Activated T-helper 1 cell treated with Interleukin-2 at 50 U/mL for 16 hours (primary cell): ENCODE measurements at places on chromosomes 4 and X.

- DNase-seq, result no peak
Observed at GRCh38 chrX:148600581-148600980, 100.2 kb downstream of the AFF2 start.

DNA sequence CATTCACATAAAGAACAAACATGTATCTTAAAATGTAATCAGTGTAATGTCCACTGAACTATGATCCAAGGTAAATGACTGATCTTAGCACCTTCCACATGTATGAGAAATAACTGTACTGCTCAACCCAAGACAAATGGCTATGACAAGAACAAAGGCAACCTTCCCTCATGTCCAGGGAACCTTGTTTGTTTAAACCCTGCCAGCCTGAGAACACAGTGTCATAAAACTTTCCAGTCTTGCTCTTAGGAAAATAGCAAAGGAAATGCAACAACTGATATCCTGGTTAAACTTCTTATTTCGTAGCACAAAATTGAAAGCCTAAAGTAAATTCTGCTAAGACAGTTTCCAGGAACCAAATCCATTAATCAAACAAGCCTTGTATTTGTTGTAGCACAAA is 494.3 kb downstream of the IL15 start:
- no peak for DNase-seq

GRCh38 chrX:16160729-16161128 is 6.6 kb upstream of the MAGEB17 start:
- no peak for DNase-seq

DNA sequence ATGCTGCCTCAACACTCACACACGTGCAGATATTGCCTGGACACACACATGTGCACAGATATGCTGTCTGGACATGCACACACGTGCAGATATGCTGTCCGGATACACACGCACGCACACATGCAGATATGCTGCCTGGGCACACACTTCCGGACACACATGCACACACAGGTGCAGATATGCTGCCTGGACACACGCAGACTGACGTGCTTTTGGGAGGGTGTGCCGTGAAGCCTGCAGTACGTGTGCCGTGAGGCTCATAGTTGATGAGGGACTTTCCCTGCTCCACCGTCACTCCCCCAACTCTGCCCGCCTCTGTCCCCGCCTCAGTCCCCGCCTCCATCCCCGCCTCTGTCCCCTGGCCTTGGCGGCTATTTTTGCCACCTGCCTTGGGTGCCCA is 14.7 kb downstream of the FGFRL1 start:
- no peak for DNase-seq

DNA sequence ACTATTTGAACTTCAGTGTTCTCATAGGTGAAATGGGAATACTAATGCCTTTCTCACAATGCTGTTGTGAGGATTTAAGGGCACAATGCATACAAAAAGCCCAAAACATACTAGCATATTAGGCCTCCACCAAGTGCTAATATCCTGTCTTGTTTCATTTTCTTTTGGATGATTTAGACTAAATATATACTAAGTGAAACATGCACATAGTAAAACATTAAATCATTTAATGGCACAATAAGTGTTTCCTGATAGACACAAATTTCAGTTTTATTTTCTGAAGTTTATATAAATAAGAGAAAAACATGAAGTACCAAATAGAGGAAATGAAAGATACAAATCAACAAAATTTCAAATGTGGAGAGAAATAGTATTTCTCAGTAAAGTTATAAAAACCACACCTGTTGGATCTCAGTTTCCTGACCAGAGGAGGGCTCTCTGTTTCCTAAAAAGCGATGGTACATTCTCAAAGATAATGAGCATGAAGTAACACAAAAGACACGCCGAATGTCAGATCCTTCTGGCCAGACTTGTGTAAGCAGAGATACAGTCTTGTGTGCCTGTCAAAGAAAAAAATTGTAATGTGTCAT is 25.1 kb downstream of the DDX60 start:
- no peak for DNase-seq

- no peak for DNase-seq
Observed at GRCh38 chrX:11533199-11533651, 132.5 kb downstream of the ARHGAP6 start.

GRCh38 chrX:114889481-114889880 is 127.9 kb downstream of the IL13RA2 start:
- DNase-seq, result no peak

- DNase-seq, result no peak
Observed at GRCh38 chr4:39102297-39102696, 40.3 kb downstream of the KLHL5 start.

DNA sequence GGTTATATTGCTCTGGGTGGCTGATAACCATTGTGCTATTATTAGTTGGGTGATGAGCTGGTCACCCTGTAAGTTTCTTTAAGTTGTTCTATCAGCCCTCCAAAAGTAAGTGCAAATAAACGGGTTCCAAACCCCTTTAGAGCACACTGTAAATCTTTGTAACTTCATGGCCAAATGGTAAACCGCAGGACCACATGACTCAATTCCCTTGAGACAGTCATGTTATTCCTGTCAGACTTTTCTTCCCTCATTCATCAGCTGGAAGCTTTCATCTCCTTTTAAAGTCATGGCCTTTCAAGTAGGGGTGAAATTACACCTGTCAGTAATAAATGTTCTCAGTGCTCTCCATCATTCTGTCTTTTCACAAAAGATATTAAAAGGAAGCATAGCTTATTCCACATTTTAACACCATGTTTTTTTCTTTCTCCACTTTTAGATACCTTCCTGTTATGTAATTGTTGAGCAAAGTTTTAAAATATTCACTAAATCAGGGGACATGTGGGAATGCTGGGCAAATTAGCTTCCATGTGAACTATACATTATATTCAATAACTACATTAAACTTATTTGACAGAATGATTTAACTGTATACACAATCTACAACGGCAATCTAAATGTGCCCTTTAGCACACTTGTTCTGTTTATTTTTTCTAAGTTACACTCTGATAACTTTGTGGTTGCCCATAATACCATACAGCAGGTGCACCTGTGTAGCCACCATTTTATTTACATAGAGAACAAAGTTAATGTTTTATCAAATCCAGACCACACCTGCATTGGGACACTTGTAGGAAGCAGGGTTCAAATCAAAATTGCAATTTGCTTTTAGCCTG is 275.5 kb downstream of the CFAP299 start:
- DNase-seq, result no peak

DNA sequence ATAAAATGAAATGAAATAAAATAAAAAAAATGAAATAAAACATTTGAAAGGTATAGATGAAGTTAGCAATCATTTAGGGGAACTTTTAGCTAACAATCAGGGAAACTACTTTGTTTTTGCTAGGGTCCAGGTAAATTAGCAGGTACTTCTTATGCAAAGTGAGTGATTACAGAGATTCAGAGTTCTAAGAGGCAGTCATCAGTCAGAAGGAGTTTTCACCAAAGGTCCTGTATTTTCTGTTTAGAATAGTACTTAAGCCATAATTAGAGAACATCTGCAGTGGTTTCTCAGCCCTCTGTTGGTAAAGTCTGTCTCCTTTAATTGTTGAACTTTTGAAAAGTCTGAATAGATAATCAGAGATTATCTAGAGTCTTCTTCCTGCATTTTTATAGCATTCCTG is 50.6 kb downstream of the STIM2 start:
- DNase-seq, result no peak

- no peak for DNase-seq
Observed at GRCh38 chr4:100510551-100510950, 7.3 kb downstream of the EMCN start.

GRCh38 chr4:163447481-163447880 is 26.1 kb downstream of the TKTL2 start:
- no peak for DNase-seq

DNA sequence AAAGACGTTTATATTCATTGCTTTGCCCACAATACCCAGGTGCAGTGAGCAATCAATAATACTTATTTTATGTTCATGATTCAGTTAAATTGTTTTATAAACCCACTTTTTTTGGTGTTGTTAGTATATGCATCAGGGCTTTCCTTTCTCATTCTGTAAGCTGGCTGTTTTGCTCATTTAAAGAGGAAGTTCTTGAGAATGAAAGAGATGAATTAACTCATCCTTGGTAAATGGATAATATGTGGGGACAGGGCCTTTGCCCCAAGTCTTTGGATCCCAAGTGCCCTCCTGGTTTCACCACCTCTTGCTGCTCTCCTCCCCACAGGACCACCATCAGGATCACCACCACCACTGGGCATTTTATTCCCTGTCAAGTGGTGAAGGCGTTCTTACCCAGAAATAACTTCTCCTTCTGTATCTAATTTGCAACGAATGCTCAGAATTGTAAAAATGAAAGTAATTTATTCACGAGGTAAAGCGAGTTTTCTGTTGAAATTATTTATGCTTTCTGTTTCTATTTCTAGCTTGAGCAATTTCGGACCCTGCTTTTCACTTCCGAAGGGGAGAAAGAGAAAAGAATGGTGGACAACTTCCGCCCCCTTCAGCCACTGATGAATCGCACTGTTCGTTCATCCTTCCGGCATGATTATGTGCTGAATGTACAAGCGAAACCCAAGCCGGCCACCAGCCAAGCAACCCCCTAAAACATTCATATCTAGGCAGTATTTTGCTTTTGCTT is 8.2 kb upstream of the ZRSR2 start:
- no peak for DNase-seq

DNA sequence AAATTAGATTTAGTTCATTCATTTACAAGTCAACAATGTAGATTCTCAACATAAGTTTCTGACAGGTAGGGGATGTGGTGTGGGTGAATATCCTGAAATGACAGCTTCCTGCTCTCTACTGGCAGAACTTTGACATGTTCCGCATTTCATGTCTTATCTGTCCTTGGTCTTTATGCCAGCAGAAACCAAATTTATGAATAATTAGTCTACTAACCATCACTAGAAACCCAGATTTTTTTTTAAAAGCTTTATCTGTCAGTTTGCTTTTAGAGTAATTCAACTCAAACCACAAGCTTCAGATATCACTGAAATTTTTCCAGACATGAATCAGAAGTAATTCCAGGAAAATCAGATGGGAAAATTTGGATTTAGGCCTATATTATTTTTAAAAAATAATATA is 17.9 kb downstream of the COQ2 start:
- no peak for DNase-seq

- DNase-seq, result no peak
Observed at GRCh38 chrX:130884627-130885026, 18.4 kb downstream of the ENOX2 start.

DNA sequence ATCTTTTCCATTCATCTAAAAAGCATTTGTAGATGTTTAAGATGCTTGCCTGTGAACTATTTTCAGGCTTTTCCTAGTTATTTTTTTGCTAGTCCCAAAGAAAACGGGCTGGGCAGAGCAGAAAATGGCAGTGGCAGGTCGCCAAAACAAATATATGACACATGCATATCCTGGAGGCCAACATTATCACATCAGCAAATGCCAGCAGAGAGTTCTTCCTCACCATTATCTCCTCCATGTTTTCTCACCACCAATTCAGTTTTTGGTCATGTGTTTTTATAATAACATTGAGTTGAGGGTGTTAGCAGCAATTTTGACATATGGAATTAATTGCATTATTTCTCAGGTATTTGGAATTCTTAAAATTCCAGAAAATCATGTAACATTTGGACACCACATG is 97.9 kb upstream of the EOLA2 start:
- DNase-seq, result no peak

- DNase-seq, result no peak
Observed at GRCh38 chr4:75598390-75598789, 31.9 kb downstream of the CDKL2 start.

DNA sequence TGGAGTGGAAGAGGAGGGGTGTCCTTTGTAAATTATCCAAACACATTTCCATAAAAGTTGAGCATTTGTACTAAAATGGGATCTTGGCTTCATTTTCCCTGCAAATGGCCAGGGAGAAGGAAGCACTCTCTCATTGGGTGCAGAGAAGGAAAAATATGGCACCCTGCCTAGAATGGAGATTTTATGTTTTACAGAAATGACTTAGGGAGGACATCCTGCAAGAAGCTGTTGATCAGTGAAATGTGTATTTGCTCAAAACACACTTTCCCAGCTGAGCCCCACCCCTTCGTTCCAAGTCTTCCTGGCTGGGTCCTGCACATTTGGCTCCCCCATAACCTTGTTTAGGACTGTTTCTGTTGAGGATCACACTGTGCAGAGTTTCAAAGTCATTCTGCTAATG is 213.5 kb upstream of the TAPT1 start:
- no peak for DNase-seq

GRCh38 chrX:134622056-134622812 is 36.0 kb downstream of the PLAC1 start:
- no peak for DNase-seq

- DNase-seq, result peak; percentile 28
Observed at GRCh38 chrX:74382613-74383012, 38.7 kb upstream of the SLC16A2 start.

DNA sequence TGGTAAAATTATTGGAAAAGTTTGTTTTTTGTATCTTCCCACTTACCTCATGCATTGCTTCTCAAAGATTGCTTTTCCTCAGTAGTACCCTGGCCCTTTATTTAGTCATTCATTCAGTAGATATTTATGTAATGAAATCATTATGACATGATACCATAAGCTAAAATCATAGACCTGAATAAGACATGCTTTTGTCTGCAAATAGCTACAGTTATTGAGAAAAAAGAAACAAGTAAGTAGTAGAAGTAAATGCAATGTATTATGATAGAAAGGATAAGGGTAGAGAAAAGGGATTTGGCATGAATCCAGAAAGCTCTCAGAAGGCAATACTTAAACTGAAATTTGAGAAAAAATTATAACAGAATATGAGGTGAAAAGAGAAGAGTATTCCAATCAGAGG is 352.5 kb downstream of the GPM6A start:
- no peak for DNase-seq

GRCh38 chr4:77043507-77044136 is 32.2 kb downstream of the CCNI start:
- DNase-seq, result no peak

DNA sequence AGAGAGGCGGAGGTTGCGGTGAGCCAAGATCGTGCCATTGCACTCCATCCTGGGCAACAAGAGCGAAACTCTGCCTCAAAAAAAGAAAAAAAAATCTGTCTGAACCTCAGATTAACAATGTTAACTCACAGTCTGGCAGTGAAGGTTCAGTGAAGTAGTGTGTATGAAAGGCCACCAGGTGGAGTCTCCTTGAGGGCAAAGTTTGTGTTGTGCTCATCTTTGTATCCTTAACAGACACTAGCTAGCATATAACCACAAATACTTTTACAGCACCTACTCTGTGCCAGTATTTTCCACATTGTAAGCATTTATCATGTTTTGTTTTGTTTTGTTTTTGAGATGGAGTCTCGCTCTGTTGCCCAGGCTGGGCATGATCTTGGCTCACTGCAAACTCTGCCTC is 46.0 kb upstream of the MGST2 start:
- no peak for DNase-seq

DNA sequence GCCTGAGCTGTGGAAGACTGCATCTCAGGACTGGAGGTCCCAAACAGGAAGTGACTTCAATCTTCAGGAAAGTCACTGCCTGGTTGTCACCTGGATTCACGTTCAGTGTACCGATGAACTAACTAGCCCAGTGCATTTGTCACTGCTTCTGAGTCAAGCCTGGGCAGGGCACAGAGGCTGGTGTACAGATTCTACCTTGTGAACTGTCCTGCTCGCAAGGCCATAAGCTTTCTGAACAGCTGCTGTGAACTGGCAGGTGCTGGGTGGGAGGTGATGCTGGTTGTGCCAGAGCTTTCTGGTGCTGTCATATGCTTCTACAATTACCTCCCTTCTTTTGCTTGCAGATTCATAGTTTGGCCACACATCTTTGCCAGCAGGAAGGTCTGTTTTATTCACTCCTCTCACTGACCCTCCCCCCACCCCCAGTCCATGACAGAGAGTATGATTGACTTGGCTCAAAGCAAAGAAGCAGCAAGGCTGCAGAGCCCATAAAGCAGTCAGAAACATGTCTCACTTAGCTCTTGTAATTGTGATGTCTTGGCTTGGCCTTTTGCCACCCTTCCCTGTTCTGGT is 40.5 kb downstream of the ZCCHC12 start:
- no peak for DNase-seq

GRCh38 chrX:69323786-69324720 is 158.8 kb upstream of the PJA1 start:
- DNase-seq, result no peak
